ENCODE measurements at places on chromosomes 7 and 10. TPM values are rescaled to one million over a fixed set of nuclear protein-coding genes. Genes with fewer than 3 reads are reported as not detected.

LMOD2 gene
- total RNA-seq, result not detected

DNA sequence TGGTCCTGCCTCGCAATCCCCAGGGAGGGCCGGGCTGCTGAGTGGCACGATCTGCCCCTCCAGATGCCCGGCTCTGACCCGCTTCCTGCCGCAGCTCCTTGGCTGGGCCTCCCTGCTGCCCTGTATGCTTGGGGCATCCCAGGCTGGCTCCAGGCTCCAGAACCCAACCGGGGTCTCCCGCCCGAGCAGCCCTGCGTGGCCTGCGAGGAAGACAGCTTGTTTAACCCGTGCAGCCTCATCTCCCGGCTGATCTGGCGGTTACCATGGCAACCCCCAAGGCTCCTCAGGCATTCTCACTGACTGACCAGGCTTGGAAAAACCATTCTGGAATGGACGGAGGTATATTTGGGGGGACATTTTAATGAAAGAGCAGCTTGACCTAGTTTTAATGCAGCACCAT lies 232.4 kb upstream of the MYO3A start:
- DNase-seq, result no peak

DNA sequence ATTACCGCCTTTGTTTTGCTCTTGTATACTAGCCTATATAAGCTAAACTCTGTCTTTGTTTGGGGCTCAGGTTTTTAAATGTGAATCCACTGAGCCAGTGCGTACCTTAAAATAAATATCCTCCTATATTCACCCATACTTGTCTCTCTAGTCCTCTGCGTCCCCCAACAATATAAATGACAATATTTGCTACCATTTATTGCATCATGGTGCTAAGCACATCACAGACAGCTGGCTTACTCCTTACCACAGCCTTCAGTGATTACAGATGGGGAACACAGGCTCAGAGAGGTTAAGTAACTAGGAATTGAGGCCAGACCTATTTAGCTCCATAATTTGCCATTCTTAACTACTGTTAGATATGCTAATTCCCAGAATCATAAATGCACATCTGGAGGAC lies 3.4 kb upstream of the ADCK2 start:
- DNase-seq, result no peak

- DNase-seq, result no peak
Observed at GRCh38 chr7:83455612-83456011, 193.3 kb downstream of the SEMA3E start.
